Ammon's horn (tissue), 1 donor: ENCODE measurements at places on chromosomes 11 and 22.

- DNase-seq, result no peak
These were observed 85.6 kb upstream of the VPREB1 start for GRCh38 chr22:22158965-22159364.

- no peak for DNase-seq
These were observed 118.7 kb downstream of the C11orf58 start for GRCh38 chr11:16857186-16857585.

DNA sequence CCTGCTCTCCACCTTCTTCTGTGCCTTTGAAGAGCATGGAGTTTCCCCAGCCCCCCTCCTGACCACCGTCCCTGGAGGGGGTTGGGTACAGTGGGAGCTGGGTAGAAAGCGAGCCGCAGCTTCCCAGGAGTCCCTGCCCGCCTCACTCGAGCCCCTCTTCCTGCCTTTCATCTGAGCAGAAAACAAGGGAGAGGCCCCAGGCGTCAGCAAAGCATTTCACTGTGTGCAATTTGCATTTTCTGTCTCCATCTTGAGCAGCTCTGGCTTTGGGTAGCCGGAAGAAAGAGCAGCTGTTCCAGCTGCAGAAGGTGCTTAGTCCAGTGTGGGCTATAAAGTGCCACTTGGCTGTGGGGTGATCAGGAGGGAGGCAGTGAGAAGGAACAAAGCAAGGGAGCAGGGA lies 229.7 kb downstream of the CEP164 start:
- no peak for DNase-seq

- no peak for DNase-seq
These were observed 8.0 kb downstream of the SYT12 start for GRCh38 chr11:67030976-67031375.

DNA sequence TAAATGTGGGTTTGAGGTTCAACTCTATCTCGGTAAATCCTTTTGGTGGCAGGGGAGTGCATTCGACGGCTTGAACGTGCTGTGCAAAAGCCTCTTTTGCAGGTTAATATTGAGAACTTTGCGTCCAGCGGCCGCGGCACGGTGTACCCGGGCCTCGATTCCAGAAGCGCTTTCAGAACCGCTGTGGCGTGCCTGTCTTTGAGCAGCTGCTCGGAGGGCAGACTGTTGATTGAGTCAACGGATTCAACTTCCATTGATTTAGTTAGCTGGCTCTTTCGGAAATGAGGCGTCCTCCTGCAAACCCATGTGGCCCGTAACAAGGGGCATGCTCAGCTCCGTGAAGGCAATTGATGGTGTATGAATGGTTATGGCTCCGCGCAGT lies 1247.8 kb downstream of the BRD1 start:
- no peak for DNase-seq

DNA sequence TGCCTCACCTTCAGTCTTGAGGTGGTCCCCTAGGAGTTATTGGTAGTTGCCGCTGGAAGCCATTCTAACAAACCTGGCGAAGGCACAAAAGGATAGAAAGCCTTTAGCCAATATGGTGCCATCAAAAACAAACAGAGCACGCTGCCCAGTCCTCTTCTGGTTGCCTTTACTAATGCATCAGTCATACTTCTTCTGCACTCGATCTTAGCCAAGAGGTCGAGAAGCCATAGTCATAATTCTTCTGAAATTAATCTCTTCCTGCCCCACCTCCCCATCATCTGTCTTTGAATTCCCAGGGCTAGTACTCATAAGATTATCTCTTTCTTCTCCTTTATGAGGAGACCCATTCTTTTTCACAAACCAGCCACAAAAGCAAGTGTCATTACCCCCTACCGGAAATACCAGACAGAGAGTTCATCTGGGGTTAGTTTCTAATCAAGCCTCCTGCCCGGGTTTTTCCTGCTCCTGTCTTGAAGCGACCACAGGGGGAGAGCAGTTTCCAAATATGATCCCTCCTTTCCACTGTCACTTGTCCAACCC lies 21.4 kb upstream of the EHF start:
- DNase-seq, result no peak

DNA sequence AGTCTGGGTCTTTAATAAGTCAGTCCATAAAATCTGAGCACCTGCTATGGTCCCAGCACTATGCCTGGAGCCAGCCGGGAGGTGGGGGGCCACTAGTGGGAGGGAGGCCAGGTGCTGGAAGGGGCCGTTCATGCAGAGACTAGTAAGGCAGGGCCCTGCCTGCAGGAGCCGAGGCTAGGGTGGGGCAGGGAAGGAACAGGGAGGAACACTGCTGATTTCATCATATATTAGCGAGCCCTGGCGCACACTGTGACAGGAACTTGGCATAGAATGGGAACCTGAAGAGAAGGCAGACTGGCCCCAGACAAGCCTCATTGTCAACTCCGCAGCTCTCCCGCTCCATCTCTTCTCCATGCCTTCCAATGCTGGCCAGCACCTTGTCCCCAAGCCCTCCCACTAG lies 7.1 kb downstream of the VSIG10L2 start:
- no peak for DNase-seq

DNA sequence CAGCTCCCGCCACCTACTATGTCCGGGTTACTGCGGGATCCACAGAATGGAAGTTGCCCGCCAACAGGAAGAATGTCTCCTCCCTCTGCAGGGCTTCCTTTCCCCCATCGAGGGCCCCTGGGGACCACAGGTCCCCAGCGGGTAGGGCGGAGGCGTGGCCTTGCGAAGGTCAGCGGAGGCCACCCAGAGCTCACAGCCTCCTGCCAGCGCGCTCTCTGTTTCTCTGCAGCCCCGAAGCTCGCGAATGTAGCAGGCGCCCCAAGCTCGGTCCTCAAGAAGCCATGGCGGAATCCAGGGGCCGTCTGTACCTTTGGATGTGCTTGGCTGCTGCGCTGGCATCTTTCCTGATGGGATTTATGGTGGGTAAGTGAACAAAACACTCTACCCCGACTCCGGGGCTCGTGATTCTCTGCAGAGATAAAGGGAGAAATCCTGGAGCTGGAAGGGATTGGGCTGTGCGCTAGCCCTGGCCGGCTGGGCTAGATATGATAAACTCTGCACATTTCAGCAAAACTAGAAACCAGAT lies at the start of gene NAALAD2:
TSS of gene NAALAD2 (plus strand) at position 186 of the 526 bp plus-strand sequence. CDS start at position 282, 96 bp downstream.
- DNase-seq, result peak; percentile 67

DNA sequence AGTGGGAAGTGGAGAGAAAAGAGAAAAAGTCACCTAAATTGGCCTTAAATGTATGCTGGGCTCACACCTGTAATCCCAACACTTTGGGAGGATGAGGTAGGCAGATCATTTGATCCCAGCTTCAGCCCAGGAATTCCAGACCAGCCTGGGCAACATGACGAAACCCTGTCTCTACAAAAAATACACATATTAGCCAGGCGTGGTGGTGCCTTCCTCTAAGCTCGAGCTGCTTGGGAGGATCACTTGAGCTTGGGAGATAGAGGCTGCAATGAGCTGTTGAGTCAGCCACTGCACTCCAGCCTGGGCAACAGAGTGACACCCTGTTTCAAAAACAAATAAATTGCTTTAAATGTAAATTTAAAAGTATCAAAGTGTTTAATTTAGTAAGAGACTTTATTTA lies 3.9 kb downstream of the CBL start:
- no peak for DNase-seq

- DNase-seq, result no peak
These were observed 31.6 kb downstream of the DGCR2 start for GRCh38 chr22:19090586-19091127.

GRCh38 chr22:29258407-29259252 lies 9.2 kb downstream of the RHBDD3 start:
- DNase-seq, result no peak

- no peak for DNase-seq
These were observed 10.1 kb upstream of the RPS3 start for GRCh38 chr11:75389276-75389605.

DNA sequence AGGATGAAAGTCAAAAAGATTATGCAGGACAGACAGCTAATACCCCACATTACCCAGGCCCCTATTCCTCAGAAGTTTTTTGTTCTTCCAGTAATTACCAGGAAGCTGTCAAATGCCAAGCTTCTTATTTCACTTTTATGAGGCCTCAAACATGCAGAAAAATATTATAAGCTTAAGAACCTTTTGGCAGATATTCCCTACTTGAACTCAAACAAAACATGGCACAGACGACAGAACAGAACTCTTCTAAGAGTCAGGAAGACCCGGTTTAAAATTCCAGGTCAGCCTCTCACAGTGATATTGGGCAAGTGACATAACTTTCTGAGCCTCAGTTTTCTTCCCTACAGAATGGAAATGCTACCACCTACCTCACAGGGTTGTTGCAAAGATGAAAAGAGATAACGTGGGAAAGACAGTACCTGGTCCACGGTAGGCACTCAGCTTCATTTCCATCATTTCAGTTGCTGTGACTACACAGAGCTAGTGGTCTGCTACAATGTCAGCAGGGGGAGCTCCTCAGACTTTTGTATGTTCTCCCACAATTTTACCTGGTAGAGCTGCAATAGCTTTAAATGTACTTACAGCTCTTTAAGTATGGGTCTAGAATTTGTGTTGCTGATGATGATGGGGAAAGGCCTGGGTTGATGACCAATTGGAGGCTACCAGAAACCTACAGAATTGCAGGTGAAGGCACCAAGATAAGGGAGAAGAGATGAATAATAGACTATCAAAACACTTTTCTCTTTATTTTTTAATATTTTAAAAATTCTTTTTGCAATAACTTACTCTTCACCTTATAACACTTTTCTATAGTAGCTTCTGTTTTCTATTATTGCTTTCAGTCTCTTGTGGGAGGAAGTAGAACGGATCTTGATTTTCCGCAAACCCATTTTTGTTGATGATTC lies 98.3 kb upstream of the CHRM4 start:
- peak; percentile 38 for DNase-seq

- no peak for DNase-seq
These were observed 34.0 kb downstream of the IRAG1 start for GRCh38 chr11:10659339-10660216.

- DNase-seq, result no peak
These were observed 27.0 kb upstream of the SORL1-AS1 start for GRCh38 chr11:121479698-121480238.

DNA sequence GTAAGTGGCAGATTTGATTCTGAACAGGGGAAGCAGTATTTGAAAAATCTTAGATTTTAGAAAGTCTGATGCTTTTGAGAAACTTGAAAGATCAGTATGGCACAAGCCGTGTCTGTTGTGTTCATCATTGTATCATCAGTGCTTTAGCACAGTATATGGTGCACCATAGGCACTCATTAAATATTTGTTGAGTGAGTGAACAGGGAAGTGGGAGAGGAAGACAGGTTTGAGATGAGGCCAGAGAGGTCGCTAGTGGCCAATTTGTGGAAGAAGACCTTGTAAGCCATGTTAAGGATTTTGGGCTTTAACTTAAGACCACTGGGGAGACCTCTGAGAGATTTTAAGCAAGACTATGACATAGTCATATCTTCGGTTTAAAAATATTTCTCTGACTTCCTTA lies 12.9 kb downstream of the CHEK1 start:
- no peak for DNase-seq

GRCh38 chr11:64250415-64251015 lies 815 bp upstream of the PLCB3 start:
- no peak for DNase-seq

DNA sequence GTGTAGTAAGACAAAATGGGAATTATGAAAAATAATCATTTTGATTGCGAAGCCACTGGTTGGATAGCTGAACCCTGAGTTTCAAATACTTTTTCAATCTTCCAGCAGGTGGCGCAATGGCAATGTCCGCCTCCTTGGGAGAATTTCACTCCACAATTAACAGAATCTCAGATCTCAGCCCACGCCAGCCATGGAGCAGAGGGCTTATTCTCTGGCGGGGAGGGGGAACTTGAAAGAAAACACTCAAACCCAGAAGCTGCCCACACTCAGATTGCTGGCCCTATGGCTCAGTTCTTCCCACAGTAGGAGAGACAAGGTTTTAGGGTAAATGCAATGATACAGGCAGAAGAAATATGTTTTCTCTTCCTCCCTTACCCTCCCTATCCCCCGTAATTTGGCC lies 38.7 kb upstream of the RCN1 start:
- DNase-seq, result peak; percentile 81

- no peak for DNase-seq
These were observed 3.1 kb downstream of the IFITM1 start for GRCh38 chr11:316891-317301.

GRCh38 chr11:103295704-103296103 lies 186.5 kb downstream of the DYNC2H1 start:
- DNase-seq, result no peak

GRCh38 chr11:69883292-69884255 lies 64.4 kb upstream of the FGF3 start:
- DNase-seq, result no peak

DNA sequence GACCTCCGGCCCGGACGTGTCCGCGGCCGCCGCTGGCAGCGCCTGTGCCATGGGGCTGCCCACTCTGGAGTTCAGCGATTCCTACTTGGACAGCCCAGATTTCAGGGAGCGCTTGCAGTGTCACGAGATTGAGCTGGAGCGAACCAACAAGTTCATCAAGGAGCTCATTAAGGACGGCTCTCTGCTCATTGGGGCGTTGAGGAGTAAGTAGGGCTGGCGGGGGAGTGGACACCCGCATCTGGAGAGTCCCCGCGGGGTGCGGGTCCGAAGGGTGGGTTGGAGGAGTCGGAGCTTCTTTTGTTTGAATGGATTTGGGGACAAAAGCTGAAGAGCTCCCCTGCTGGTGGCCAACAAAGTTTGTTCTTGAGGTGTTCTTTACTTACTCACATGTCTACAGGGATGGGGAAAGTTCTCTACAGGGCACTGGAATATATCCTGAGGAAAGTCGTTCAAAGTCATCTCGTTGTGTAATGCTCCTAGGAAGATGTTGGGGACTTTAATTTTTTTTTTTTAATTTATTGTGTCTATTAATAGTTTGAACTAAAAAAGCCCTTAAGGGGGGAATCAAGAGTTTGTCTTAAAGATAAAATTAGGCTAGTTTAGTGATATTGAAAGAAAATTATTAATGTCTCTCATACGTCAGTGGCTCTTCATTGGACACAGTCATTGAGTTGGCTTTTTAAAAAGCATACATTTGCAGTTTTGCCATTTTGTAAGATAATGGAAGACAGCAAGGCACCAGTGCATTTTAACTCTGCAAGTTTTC lies 725 bp downstream of the ARHGAP42 start:
- DNase-seq, result peak; percentile 68

DNA sequence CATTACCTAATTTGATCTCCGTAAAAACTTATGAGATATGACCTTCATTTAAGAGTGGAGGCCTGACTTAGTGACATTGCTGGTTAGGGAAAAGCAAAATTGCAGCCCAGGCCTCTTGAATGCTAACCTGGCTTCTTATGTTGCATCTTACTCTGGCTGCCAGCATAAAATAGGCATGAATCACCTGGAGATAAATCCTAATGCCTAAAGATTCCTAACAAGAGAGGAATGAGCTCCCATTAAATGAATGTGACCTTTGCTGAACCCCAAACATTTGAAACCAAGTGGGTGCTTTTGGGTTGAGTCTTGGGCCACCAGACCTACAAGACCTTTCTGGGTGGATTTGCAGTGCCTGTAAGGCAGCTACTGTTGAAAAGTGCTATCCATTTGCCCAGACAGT lies 1145.6 kb upstream of the TENM4 start:
- DNase-seq, result no peak

GRCh38 chr22:49351761-49352227 lies 475.9 kb downstream of the BRD1 start:
- no peak for DNase-seq

- DNase-seq, result no peak
These were observed 304.2 kb downstream of the KCNA4 start for GRCh38 chr11:29712616-29713015.
